NCI-H2171 treated with DMSO at 0.1 percent for 48 hours (cell line): ENCODE measurements at places on chromosomes 6 and 20.

GRCh38 chr20:62874964-62875344, 13.3 kb upstream of the TCFL5 start:
- no peak for DNase-seq

DNA sequence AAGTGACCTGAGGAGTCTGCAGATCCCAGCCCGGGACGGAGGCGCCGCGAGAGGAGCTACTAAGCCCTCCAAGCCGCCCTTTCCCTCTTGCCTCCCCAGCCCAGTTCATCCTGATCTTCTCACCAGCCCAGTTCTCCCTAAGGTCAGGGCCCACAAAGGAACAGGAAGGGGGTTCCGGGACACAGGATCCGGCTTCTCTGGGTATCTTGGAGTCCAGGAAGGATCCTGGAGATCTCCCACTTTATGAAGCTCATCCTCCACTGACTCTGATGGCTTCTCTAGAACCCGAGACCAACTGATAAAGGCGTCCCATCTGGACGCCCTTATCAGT, 36.9 kb upstream of the HLA-C start:
- no peak for DNase-seq

DNA sequence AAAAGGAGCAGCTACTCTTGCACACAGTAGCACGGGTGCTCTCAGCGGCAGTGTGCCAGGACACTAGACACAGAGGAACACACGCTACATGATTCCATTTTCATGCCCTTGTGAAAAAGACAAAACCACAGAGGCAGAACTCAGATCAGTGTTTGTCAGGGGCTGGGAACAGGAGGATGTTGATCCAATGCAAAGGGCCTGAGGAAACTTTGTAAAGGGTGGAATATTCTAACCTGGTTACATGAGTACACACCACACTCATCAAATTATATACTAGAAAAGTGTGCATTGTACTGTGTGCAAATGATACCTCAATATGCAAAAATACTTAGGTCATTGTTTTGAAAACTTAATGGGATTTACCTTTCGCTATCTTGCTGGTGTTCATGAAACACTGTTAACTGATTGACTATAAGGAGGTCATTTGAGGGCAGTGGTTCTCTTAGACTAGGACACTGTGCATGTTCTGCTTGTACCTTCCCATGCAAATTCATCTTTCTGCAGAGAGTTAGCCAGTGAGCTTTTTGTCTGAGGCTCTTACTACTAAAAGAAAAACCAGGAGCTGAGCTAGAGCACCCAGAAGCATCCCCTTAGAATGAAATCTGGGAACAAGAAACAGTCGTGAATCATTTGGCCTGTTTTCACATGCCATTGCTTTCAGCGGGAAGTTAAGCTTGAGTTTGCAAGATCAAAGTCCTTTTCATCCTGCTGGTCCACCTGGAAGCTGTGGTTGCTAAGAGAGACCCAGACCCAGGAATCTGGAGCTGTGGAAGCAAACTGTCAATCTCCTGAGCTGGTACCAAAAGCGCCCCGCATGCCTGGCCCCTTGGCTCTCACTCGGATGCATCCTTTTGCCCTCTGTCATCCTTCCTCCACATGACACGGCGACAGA, 204.8 kb downstream of the TTLL2 start:
- no peak for DNase-seq

DNA sequence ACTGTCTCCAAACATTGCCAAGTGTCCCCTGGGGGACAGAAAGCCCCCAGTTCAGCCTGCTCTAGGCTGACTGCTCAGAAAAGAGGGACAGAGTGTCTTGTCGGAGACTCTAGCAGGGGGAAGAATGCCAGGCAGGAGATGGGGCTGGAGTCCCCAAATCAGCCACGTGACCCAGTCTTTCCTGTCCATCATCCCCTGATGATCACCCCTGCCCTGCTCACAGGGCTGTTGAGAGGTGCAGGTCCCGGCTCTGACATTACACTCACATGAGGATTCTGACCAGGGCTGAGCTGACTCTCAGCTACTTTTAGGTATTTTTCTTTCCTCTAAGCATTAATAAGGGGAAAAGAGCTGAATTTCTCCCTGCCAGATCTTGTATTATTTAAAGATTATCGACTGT, 115.8 kb downstream of the SULF2 start:
- no peak for DNase-seq

DNA sequence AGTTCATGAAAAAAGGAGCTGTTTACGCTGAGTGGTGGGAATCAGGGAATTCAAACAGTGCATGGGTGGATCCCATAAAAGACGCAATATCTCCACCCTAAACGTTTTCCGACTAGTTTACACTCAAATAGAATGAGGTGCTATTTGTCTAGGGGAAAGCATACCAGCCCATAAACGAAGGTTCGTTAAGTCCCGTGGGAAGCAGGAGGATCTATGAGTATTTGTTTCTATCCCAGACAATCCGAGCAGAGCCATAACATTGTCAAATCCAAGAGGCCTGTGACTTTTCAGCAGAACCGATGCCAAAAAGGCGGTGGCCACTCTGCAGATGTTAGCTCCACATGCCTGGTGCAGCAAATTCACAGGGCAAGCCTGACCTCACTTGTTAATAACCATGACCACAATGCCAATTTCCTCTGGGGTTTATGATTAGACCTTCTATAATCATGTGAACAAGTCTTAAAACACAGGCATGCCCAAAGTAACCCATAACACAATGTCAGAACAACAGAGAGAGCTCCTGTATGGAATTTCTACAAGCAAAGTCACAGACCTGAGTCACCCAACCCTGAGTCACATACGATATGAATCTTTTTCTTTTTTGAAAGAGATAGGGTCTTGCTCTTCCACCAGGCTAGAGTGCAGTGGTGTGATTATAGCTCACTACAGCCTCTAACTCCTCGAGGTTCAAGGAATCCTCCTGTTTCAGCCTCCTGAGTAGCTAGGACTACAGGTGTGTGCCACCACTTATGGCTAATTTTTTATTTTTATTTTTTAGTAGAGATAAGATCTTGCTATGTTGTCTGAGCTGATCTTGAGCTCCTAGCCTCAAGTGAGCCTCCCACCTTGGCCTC, 123.3 kb downstream of the KIF13A start:
- DNase-seq = no peak

- DNase-seq = no peak
Measured at GRCh38 chr20:49595811-49596561, 28.0 kb upstream of the PTGIS start.

DNA sequence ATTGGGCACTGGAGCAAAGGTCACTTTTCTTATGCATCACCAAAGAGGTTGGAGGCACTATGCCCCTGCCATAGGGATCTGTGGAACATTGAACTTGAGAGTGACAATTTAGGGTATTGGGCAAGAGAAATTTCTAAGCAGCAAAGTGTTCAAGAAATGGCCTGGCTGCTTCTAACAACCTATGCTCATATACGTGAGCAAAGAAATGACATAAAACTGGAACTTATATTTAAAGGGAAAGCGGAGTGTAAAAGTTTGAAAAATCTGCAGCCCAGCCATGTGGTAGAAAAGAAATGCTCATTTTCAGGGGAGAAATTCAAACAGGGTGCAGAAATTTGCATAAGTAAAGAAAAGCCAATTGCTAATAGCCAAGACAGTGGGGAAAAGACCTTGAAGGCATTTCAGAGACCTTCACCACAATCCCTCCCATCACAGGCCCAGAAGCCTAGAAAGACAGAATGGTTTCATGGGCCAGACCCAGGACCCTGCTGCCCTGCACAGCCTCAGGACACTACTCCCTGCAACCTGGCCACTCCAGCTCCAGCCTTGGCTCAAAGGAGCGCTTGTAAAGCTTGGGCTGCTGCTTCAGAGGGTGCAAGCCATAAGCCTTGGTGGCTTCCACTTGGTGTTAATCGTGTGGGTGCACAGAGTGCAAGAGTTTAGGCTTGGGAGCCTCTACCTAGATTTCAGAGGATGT, 24.4 kb downstream of the NCR2 start:
- no peak for DNase-seq

- no peak for DNase-seq
Measured at GRCh38 chr6:66964216-66964615, 1257.2 kb upstream of the EYS start.

DNA sequence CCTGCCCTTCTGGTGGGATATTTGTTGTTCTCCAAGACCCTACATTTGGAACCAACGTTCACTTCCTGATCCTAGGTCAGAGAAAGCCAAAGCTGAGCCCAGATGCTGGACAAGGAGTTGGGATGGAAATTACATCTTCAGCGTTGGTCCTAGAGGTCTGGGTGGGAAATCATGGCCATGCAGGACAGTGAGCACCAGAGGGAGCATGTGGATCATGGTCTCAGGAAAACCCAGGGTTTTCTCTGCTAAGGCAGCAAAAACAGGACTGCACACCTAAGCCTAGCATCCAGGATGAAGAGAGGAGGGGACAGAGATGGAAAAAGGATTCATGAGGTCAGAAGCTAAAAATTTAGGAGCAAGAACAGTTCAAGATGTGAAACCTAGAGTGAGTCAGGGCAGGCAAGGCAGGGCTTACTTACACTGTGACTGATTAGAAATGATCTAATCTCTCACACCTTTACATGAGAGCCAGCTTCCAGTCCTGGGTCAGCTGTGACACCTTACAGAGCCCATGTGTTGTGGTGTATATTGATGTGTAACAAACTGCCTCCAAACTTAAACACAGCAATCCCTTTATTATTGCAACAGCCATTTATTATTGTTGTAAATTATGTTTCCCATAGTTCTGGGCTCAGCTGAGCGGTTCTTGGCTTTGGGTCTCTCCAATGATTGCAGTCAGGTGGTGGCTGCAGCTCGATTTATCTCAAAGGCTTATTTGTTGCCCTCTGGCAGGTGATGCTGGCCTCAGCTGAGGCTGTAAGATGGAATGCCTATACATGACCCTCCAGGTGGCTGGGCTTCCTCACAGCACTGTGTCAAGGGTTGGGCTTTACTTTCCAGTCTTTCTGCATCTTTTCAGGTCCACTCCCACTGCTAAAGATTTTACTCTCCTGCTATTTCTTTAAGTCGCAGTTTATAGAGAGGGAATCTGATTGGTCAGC, 6.5 kb downstream of the C20orf202 start:
- no peak for DNase-seq

DNA sequence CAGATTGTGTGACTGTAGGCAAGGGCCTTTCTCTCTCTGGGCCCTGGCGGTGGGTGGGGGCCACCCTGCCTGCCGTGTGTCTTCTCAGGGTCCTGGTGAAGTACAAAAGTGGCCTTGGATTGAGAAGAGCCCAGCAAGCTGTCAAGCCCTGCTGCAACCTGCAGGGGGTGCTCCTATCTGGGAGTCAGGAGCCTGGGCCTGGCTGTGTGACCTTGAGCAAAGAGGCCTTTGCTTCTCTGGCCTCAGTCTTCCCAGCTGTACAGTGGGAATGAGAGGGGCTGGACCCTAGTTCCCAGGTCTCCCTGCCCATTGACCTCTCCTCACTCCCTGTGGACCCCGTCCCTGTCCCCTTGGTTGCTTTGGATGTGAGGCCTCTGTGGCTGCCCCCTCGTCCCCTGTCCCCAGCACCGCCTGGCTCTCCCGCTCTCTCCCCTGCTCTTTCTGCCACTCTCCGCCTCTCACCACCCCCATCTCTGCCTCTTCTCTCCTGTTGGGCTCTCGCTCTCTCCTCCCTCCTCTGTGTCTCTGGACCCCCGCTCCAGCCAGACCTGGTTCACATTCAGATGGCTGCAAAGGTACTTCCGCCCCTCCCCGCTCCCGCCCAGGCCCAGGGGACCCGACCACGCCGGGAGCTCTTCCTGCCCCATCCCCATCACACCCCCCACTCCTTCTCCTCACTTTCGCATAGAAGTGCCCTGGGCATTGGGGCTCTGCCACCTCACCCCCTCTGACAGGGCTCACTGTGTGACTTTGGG, 46.7 kb downstream of the SRC start:
- DNase-seq = no peak

GRCh38 chr20:45771182-45771759, 20.4 kb downstream of the WFDC3 start:
- peak; percentile 93 for DNase-seq

GRCh38 chr6:46269447-46270229, 98.9 kb upstream of the ENPP5 start:
- no peak for DNase-seq

- peak; percentile 67 for DNase-seq
Measured at GRCh38 chr6:21885532-21886114, 292.1 kb downstream of the SOX4 start.

GRCh38 chr6:6741264-6741663, 152.7 kb downstream of the LY86 start:
- no peak for DNase-seq

- DNase-seq = no peak
Measured at GRCh38 chr6:132253906-132254305, 147.4 kb downstream of the MOXD1 start.

DNA sequence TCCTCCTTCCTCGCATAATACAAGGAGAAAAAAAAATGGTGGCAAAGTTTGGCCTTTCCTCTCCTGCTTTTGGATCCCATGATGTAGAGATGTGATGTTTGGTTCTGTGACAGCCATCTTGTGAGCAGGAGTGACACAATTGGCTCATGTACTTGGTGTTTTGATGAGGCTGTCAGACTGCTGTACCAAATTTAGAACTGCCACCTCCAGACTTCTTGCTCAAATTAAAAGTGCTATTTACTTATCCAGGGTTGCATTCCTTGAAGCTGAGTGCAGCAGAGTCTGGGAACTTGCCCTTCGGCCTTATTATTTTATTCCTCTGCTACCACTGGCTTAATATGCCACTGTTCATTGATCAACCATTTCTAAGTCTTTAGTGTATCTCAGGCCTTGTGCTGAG, 21.9 kb downstream of the BCAS1 start:
- no peak for DNase-seq

DNA sequence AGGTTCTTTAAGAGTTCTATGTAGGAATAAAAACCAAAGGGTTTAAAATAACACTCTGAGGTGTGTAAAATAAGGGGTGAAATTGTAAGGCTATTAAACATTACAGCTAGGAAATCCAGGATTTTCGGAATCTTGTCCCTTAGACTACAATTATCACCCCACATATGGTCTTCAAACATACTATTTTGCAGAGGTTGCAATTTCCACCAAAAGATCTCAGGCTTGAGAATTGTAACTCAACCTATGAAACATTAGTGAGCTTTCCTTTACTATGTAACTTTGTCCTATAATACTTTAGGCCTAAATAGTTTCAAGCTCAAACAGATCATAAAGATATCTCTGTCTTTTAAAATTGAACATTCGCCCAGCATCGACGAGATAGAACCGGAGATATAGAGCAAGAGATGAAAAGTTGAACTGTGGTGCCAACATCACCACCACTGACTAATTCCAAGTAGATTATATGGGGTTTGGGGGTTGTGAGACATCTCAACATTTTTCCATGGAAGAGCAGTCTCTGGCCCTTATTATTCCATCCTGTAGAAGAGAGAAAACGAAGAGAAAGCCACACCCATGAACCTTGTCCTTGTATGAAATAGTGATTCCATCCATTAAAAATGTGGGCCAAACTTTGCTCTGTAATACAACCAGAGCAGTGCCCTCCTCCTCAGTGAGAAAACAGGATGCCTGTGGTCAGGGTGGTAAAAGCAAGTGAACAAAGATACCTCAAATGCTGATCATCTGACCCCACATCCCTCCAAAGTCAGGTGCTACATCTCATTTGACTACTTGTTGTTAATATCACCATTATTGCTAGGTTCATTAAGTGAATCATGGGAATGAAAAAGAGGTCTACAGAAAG, 284.5 kb upstream of the GJE1 start:
- DNase-seq = no peak
